ENCODE measurements at places on chromosomes 16 and 17.

DNA sequence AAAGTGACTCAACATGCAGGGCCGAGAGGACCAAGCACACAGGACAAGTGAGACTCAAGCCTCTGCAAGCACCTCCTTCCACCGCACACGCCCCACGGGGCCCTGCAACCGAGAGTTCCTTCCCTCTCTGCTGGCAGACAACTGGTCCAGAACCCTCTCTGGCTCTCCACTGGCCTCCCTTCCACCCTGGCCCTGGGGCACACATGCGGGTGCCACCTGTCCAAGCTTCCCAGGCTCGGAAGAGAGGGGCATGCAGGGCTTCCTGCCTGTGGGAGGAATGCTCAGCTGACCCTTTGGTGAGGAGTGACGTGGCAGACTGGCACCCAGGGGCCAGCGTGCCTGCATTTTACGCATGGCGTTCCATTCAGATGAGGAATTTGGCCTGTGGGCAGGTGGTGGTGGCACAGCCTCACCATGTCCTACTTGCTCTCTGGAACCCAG lies 59.8 kb downstream of the PIPOX start:
- peak; percentile 74 for DNase-seq

- DNase-seq, result peak; percentile 24
These were observed 2.9 kb downstream of the ZBTB4 start for GRCh38 chr17:7476494-7476893.

GRCh38 chr17:67266496-67266895 lies 21.5 kb upstream of the HELZ start:
- no peak for DNase-seq

DNA sequence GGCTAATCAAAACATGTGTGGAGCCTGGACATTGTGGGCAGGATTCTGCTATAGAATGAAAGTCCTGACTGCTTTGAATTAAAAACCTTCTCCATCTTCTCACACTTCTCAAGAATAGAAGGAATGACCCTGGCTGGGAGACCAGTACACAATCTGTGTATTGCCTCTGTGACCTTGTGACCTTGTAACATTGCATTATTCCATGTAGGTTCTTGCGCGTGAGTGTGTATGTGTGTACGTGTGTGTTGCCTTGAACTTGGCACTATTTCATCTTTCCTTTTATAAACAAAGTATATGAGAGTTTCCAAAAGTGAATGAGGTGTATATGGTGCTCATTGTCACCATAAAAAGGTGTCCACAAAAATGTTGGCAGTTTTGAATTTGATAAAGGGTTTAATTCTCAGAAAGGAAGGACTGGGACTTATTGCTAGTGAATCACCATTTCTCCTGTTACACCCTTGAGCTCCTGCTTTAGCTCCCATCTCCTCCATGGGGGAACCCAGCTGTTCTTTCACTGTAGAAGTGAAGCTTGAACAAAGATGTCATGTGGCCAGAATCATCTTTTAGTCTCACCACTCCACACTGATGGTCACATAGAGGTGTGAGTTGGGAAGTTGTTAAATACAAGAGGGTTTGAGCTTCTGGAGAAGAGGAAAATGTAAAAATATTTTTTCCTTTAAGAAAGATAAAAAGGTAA lies 244.9 kb downstream of the FTO start:
- DNase-seq, result no peak

DNA sequence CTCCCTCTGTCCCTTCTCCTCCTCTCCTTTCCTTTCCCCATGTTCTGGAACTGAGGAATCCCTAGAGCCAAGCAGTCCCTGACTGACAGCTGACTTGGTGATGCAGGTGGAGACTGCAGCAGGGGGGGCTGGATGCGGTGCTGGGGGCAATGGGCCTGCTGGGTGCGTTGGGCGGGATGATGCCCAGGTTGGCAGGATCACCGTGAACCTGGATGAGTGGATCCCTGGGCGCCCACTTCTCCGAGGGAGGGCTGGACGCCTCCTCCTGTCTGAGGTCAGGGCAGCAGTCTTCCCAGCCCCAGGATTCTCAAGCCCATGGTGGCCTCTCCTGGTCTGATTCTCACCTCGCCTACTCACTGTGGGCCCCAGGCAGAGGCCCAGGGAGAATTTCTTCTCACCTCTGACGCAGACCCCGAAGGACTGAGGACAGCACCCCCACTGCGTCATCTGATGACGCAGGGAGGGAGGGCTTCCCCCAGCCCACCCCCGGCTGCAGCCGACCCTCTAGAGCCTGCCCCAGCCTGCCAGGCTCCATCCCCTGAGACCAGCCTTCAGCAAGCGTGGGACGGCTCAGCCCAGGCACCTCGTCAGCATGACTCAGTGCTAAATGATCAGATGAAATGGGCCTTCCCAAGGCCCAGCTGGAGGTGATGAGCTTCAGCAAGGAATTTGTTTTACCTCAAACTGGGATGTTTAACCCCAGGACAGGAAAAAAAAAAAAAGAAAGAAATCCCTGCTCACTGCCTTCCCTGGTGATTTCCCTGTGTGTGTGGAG lies 188.0 kb upstream of the TNRC6C start:
- DNase-seq, result no peak

- no peak for DNase-seq
These were observed 14.1 kb upstream of the DBNDD1 start for GRCh38 chr16:90033387-90033786.

- DNase-seq, result peak; percentile 11
These were observed 496.8 kb downstream of the XYLT1 start for GRCh38 chr16:16973707-16974591.

DNA sequence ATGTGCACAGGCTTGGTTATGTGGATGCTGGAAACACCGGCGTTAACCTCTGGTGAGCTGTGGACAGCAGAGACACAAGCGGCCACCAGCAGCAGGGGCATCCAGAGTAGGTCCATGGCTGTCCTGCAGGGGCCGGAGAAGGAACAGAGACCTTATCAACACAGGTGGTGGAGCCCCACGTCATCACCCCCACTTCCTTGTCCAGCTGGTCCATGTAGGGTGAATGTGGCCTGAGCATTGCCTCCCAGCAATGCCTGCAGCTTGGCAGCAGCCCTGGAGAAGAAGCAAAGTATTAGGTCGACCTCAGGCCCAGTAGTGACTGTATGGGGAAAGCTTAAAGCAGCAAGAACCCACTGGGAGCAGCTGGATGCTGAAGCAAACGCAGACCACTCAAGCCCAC lies 5.4 kb downstream of the PDILT start:
- no peak for DNase-seq

DNA sequence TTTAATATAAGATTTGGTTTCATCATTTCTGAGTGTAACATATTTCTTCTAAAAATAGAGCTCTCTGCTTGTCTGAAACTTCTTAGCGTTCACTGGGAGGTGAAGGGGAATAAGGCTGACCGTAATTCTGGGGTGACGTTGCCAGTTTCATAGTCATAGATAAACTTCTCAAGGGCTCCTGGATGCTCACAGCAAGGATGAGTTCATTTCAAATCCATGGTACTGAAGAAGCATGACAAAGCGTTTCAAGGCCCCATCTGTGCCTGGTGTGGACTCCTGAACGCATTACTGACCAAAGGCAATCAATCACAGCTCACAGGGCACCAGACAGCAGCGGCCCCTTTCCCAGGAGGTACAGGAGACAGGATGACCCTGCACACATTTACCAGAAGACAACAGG lies 12.0 kb upstream of the EVPL start:
- no peak for DNase-seq
